Caco-2 (cell line): ENCODE measurements at places on chromosomes 1 and 21.
A peak's percentile ranks its signal among the peaks of the same experiment; 100 is the strongest.

- no peaks in the 10 kb centered on the region for H3K4me1 ChIP-seq
- no peak overlapping the region for H3K27ac ChIP-seq
- H3K4me3 ChIP-seq: no peak overlapping the region
Observed at GRCh38 chr1:54600947-54601721, 22.2 kb downstream of the FAM151A start.

- no peak overlapping the region for H3K4me3 ChIP-seq
- no peaks in the 10 kb centered on the region for H3K27me3 ChIP-seq
- DNase-seq: no peak
- H3K4me1 ChIP-seq: no peaks in the 10 kb centered on the region
- H3K27ac ChIP-seq: no peak overlapping the region
- H3K36me3 ChIP-seq: no peaks in the 10 kb centered on the region
Observed at GRCh38 chr1:22955146-22955545, 17.5 kb downstream of the LACTBL1 start.

GRCh38 chr1:222991908-222992307, 151.1 kb downstream of the TLR5 start:
- H3K4me3 ChIP-seq: no peak overlapping the region
- H3K27ac ChIP-seq: no peak overlapping the region
- no peaks in the 10 kb centered on the region for H3K36me3 ChIP-seq
- DNase-seq: no peak
- peaks cover 7% of the 10 kb centered on the region for H3K4me1 ChIP-seq

DNA sequence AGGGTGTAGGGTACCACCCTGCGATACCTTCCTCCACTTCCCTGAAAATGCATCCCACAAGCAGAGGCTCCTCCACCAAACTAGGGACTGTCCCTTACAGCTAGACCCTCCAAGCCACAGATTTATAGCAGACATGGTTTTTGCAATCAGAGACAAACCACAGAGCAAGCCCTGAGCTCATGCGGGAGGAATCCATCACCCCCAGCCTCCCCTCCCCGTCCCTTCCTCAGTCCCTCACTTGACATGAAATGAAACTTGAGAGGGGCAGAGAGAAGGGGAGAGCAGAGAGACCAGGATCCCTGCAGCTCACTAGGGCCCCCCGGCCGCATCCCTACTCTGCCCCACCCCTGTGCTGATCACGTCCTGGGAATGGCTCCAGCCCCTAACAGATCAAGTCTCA, 94.9 kb downstream of the MRPL37 start:
- no peak overlapping the region for H3K4me3 ChIP-seq
- H3K27ac ChIP-seq: no peak overlapping the region
- no peak for DNase-seq
- no peaks in the 10 kb centered on the region for H3K36me3 ChIP-seq
- no peaks in the 10 kb centered on the region for H3K27me3 ChIP-seq

DNA sequence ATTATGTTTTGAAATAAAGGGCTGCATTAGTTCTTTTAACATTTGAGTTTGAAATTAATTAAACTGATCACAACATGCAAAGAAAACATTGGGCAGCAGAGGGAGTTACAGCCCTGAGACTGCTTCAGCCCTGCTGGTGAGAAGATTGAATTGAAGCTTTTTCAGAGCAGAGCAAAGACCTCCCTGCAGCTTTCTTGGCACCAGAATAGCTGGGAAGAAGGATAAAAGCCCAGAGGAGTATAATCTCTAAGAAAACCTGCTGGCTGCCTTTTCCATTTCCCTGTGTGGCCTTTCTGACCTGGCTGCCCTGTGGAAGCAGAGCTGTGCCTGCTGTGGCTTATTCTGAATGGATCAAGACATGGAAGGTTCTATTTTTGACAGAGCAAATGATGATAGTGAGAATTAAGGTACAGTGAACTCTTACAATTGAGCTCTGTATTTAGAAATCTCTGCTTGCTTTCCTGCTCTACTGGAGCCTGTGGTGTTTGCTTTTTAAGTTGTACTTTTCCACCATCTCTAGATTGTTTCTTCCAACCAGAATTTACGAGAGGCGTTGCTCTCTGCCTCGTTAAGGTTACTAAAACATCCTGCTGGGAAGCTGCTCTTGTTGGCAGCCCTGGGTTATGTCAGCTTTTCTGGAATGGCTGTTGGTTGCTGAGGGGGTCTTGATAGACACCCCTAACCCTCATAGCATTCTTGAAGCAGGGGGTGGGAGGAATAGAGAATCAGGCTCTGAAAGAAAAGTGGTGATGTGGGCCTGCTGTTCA, 9.9 kb downstream of the SNRPE start:
- peak; percentile 48 for DNase-seq
- no peaks in the 10 kb centered on the region for H3K27me3 ChIP-seq
- H3K4me3 ChIP-seq: no peak overlapping the region
- no peaks in the 10 kb centered on the region for H3K4me1 ChIP-seq
- H3K27ac ChIP-seq: no peak overlapping the region

- H3K4me3 ChIP-seq: no peak overlapping the region
- no peaks in the 10 kb centered on the region for H3K4me1 ChIP-seq
- no peak overlapping the region for H3K27ac ChIP-seq
- H3K36me3 ChIP-seq: no peaks in the 10 kb centered on the region
- no peaks in the 10 kb centered on the region for H3K27me3 ChIP-seq
- DNase-seq: no peak
Observed at GRCh38 chr1:4002061-4002521, 102.0 kb upstream of the C1orf174 start.

- H3K27ac ChIP-seq: peak overlapping the region; percentile 57
- peaks cover 11% of the 10 kb centered on the region; the same call in 1 of the 2 replicates for H3K4me1 ChIP-seq
- DNase-seq: no peak
- H3K36me3 ChIP-seq: no peaks in the 10 kb centered on the region
Observed at GRCh38 chr1:115790356-115790755, 21.8 kb upstream of the CASQ2 start.

DNA sequence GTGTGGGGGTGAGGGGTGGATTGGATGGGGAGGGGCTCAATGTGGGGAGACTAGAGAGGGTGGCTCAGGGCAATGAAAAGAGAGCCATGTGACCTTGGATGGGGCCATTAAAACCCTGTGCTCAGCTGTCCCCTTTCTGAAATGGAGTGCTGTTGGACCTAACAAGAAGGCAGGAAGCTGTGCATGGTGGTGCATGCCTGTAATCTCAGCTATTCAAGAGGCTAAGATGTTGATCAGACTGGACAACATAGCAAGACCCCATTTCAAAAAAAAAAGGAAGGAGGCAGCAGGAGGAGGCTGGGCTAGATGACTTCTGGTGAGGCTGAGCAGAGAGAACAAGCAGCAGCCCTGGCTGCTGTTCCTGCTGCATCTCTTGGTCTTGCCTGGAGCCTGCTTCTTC, 7.0 kb downstream of the OPRD1 start:
- no peaks in the 10 kb centered on the region for H3K36me3 ChIP-seq
- no peak for DNase-seq

- no peak overlapping the region for H3K4me3 ChIP-seq
- no peaks in the 10 kb centered on the region for H3K36me3 ChIP-seq
- no peak for DNase-seq
- H3K27ac ChIP-seq: peak overlapping the region; percentile 48
- H3K27me3 ChIP-seq: no peaks in the 10 kb centered on the region
Observed at GRCh38 chr1:24107462-24108138, 4.3 kb downstream of the MYOM3 start.

- H3K27me3 ChIP-seq: no peaks in the 10 kb centered on the region
- H3K36me3 ChIP-seq: no peaks in the 10 kb centered on the region
- no peak overlapping the region for H3K4me3 ChIP-seq
- H3K4me1 ChIP-seq: no peaks in the 10 kb centered on the region
Observed at GRCh38 chr1:109816175-109816811, 52.6 kb upstream of the EPS8L3 start.

GRCh38 chr1:186375929-186376319, 286 bp downstream of the ODR4 start:
- no peak for DNase-seq
- peak overlapping the region; percentile 78 for H3K4me3 ChIP-seq
- H3K4me1 ChIP-seq: no peaks in the 10 kb centered on the region
- no peaks in the 10 kb centered on the region for H3K27me3 ChIP-seq
- no peaks in the 10 kb centered on the region; the same call in 1 of the 2 replicates for H3K36me3 ChIP-seq

GRCh38 chr1:96727860-96728259, 6.3 kb downstream of the PTBP2 start:
- H3K27ac ChIP-seq: no peak overlapping the region
- no peaks in the 10 kb centered on the region for H3K27me3 ChIP-seq
- H3K36me3 ChIP-seq: no peaks in the 10 kb centered on the region
- H3K4me3 ChIP-seq: no peak overlapping the region

DNA sequence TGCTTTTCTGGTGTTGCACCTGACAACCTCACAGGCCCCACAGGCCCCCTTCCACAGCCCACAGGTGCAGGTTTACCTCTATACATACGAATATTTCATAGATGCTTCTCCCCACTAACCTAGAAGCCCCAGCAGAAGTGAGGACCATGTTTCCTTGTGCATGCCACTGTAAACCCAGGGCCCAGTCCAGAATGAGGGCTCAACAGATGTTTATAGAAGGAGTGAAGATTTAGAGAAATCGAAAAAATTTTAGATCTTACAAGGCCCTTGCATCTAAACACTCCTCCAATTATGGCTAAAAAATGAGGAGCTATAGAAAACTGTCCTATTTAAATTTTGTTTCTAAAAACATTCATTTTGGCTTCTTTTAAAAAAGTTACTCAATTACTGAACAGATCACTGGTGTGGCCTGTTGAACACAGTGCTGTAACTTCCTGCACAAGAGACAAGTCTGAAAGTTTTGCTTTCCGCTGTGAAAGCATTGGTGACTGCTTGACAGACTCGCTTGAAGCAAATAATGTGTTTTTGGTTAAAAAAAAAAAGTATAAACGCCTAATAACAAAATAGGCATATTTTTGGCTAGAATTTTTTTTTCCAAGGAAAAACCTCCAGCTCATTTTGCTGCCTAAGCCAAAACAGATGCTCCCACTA, 1.2 kb downstream of the ABCB10 start:
- H3K4me1 ChIP-seq: peaks cover 7% of the 10 kb centered on the region; the same call in 1 of the 2 replicates
- peak overlapping the region; percentile 65 for H3K4me3 ChIP-seq
- H3K36me3 ChIP-seq: no peaks in the 10 kb centered on the region
- H3K27me3 ChIP-seq: no peaks in the 10 kb centered on the region
- peak overlapping the region; percentile 33 for H3K27ac ChIP-seq

DNA sequence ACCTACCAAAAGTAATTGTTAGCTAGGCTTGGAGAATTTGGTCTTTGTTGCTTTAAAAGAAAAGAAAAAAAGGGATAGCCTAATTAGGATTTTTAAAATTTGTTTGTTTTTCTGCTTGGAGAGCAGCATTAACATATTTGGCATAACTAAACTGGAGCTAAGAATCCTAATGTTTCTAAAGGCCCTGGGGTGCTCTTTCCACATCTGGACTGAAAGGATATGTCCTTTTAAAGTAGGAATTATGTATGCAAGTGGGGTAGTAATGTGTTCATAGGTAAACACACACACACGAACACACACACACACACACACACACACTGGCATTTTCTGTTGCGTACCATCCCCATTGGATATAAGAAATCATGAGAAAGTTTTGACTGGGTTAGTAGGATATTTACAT, 113.9 kb downstream of the KCTD3 start:
- H3K4me1 ChIP-seq: no peaks in the 10 kb centered on the region
- no peak for DNase-seq
- no peaks in the 10 kb centered on the region for H3K36me3 ChIP-seq

- peaks cover 28% of the 10 kb centered on the region for H3K4me1 ChIP-seq
- no peak overlapping the region for H3K27ac ChIP-seq
- DNase-seq: no peak
- no peaks in the 10 kb centered on the region for H3K27me3 ChIP-seq
Observed at GRCh38 chr1:225603538-225604354, 49.2 kb downstream of the ENAH start.

DNA sequence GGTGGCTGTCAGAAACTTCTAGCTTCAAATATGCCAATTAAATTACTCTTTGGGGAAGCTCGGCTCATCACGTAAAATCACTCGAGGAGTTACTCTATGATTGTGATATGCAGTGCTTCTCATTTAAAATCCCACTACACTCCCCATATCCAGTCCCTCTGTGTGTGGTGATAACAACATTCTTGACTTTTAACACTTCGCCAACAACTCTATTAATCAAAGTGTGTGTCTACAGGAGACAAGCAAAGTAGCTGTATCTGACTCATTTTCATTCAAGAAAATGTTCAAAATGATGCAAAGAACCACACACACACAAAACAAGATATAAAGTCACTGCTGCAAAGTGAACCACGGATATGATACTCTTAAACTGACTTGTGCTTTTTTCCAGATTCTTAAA, 341.3 kb downstream of the DSCAM start:
- no peak overlapping the region for H3K4me3 ChIP-seq
- H3K36me3 ChIP-seq: no peaks in the 10 kb centered on the region
- no peak for DNase-seq
- H3K27me3 ChIP-seq: no peaks in the 10 kb centered on the region
- no peak overlapping the region for H3K27ac ChIP-seq
- no peaks in the 10 kb centered on the region for H3K4me1 ChIP-seq

DNA sequence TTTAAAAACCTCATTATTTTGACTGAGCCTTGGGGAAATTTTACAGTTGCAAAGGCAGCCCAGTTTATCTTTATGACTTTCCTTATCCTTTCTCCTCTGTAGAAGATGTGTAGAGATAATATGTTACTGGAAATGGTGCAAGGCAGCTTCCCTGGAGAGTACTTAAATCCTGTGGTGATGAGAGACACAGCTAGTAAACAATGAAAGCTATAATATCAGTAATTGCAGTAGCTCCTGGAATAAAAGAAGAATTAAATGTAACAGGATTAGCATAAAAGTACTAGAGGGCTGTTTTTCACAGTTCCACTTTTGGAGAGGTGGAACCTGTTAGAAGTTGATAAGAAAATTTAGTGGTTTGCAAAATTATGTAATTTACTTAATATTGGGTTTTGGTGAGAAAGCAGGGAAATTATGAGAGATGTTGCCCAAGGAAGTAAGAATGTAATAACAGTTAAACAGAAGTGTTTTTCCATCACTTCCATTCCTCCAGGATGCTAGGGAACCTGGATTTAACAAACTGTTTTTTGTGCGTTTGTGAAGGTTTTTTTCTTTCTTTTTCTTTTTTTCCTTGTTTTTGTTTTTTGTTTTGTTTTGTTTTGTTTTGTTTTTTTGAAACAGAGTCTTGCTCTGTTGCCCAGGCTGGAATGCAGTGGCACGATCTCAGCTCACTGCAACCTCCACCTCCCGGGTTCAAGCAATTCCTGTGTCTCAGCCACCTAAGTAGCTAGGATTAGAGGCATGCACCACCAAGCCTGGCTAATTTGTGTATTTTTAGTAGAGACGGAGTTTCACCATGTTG, 15.7 kb upstream of the EDEM3 start:
- no peaks in the 10 kb centered on the region for H3K27me3 ChIP-seq
- no peaks in the 10 kb centered on the region for H3K36me3 ChIP-seq
- DNase-seq: no peak
- no peak overlapping the region for H3K4me3 ChIP-seq
- H3K4me1 ChIP-seq: no peaks in the 10 kb centered on the region

GRCh38 chr21:30166171-30166570, 434 bp downstream of the CLDN17 start:
- H3K4me1 ChIP-seq: 0 out of 2 replicates have a peak, but pooled peaks cover 4% of the 10 kb centered on the region
- no peak overlapping the region for H3K4me3 ChIP-seq
- H3K27ac ChIP-seq: no peak overlapping the region
- DNase-seq: no peak
- no peaks in the 10 kb centered on the region for H3K27me3 ChIP-seq
